ENCODE measurements at places on chromosomes 3 and 15. TPM values are rescaled to one million over a fixed set of nuclear protein-coding genes. Genes with fewer than 3 reads are reported as not detected.

The ITPKA gene
- 1.6 TPM for total RNA-seq

The ADCY5 gene
- total RNA-seq: not detected

The PPP1R14D gene
- total RNA-seq: not detected

The HTR3E gene
- not detected for total RNA-seq

DNA sequence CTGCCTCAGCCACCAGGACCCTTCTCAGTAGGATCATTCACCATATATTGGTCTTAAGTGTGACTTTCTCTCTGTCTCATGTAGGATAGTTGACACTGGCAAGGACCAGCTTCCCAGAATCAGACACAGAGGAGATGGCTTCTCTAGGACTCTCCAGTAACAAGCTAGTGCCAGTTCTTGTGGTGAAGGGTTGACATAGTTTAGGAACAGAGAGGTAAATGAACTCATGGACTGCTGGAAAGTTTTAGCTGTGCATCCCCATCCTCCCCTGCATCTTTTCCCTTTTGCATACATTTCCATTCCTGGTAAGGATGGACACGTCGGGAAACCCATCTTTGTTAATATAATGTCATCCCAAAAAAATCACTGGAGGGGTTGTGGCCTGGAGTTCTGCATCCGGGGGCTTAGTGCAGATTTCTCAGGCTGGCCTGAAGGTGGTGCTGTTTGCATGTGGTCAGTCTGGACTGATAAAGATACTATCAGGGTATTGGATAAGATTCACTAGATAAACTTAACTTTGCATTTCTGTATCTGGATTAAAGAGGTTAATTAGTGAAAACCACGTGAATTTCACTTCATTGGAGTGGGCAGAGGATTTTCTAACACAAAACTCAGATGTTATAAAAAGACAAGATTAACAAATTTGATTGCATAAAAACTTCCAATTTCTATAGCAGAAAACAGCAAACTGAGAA, 110.8 kb downstream of the TBC1D2B start:
- no peak overlapping the region for H3K27ac ChIP-seq
- no peaks in the 10 kb centered on the region for H3K4me1 ChIP-seq
- H3K4me3 ChIP-seq: no peak overlapping the region
- H3K36me3 ChIP-seq: no peaks in the 10 kb centered on the region
- no peaks in the 10 kb centered on the region for H3K27me3 ChIP-seq

- H3K4me3 ChIP-seq: no peak overlapping the region
- peaks cover 4% of the 10 kb centered on the region for H3K4me1 ChIP-seq
- H3K27ac ChIP-seq: no peak overlapping the region
- no peak for DNase-seq
- H3K27me3 ChIP-seq: no peaks in the 10 kb centered on the region
- H3K36me3 ChIP-seq: no peaks in the 10 kb centered on the region
Measured at GRCh38 chr15:85770096-85771041, 24.4 kb downstream of the KLHL25 start.

- no peak for DNase-seq
- peaks cover 24% of the 10 kb centered on the region for H3K4me1 ChIP-seq
- no peaks in the 10 kb centered on the region for H3K27me3 ChIP-seq
- H3K27ac ChIP-seq: no peak overlapping the region
- no peak overlapping the region for H3K4me3 ChIP-seq
Measured at GRCh38 chr3:150577855-150578254, 25.3 kb upstream of the SELENOT start.

- H3K4me3 ChIP-seq: no peak overlapping the region
- H3K27ac ChIP-seq: no peak overlapping the region
- no peaks in the 10 kb centered on the region for H3K4me1 ChIP-seq
Measured at GRCh38 chr3:124227150-124227630, 235.3 kb upstream of the ROPN1 start.

DNA sequence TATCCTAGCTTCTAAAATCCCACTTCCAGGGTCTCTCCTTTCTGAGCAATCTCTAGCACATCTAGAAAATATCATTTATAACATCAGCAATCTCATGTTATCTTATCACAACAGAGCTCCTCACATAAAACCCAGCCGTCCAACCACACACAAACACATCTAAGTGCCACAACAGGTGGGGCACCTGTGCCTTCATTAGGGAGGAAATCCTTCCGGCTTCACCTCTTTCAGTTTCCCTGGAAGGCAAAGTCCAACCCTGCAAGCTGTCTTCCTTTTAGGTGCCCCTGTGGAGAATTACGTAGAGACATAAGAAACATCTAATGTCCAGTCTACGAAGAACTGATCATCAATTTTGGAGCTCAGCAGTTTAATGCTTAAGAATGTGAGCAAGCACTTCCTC, 1.6 kb downstream of the ZDHHC3 start:
- no peak overlapping the region for H3K27ac ChIP-seq
- no peak for DNase-seq
- no peaks in the 10 kb centered on the region for H3K27me3 ChIP-seq

DNA sequence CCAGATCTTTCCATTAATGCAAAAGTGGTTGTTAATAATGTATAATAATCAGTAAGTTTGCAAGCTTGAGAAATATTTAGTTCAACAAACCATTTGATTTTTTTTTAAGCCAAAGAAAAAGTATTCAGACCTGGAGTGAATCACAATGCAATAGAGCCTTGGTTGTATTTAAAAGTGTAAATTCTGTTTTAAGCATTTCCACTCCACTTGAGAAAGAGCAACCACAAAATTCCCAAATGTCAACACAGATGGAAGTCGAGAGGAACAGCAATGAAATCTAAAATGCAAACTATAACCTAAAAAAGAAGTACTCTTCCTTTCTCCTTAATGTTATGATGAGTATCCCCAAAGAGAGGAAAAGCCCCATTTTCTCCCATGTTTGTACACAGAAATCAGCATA, 20.2 kb downstream of the GBE1 start:
- H3K27me3 ChIP-seq: no peaks in the 10 kb centered on the region
- H3K27ac ChIP-seq: no peak overlapping the region
- H3K4me3 ChIP-seq: no peak overlapping the region
- DNase-seq: no peak
- peaks cover 13% of the 10 kb centered on the region for H3K4me1 ChIP-seq
- H3K36me3 ChIP-seq: peaks cover 29% of the 10 kb centered on the region

- no peaks in the 10 kb centered on the region for H3K4me1 ChIP-seq
- no peak for DNase-seq
- H3K36me3 ChIP-seq: no peaks in the 10 kb centered on the region
- H3K4me3 ChIP-seq: no peak overlapping the region
Measured at GRCh38 chr3:155302891-155303290, 9.4 kb upstream of the STRIT1 start.

DNA sequence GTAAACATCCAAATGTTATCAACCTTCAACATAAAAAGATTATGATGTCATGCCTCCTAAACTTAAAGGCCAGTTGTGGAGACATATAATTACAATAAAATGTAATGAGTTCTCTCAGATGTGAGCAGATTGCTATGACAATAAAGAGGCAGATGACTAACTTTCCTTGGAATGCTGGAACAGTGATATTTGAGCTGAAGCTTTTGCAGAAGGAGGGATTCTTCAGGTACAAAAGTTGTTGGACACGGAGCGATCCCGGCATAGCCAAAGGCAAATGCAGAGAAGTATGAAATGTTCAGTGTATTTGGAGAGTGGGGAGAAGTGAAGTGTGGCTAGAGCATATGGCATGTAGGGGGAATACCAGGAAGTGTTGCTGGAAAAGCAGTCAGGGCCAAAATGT, 520.1 kb downstream of the FGF12 start:
- no peaks in the 10 kb centered on the region for H3K36me3 ChIP-seq
- DNase-seq: no peak
- no peak overlapping the region for H3K27ac ChIP-seq
- no peak overlapping the region for H3K4me3 ChIP-seq

DNA sequence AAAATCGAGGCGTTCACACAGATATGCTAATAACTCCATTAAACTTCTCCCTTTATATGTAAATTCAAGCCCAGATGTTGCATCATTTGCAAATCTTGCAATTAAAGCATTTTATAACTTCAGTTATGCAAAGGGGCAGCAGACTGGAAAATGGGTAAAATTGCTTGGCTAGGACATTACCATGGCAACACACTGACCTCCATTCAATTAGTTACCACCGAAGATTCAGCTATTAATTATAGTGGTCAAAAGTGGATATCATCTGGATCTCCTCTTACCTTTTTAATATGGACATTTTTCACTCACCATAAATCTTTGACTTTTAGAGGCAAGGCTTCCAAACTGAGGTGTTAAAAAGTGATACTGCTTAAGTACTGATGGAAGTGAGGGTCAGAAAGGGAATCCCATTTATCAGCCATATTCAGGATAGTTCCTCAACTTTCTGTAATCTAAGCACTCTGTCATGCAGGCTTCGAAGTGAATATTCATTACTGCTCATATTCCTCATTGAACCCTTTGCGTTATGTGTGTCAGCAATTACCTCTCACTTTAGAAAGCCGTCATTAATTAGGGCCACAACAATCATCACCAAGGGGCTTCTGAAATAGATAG, 386.2 kb upstream of the ROBO2 start:
- no peak overlapping the region for H3K4me3 ChIP-seq
- no peaks in the 10 kb centered on the region for H3K4me1 ChIP-seq
- H3K27me3 ChIP-seq: no peaks in the 10 kb centered on the region

DNA sequence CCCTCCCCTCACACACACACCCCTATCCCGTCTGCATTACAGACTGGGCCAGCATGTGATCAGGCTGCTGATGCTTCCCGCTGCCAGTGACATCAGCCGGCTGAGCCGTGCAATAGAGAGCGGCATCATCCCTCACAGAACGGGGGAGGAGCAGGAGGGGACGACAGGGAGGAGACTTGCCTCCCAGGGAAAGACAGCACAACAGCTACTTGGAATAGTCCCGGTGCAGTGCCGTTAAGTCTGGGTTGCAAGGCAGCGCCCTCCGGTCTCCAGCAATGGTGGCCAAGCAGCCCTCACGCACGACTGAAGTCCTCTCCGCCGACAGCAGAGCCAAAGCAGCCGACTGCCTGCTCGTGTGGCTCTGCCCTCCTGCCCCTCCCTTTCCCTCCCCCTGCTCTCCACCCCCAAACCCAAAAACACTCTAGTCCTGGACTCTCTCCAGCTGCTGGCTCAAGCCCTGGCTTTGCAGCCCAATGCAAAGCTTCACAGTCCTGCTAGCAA, 31.5 kb upstream of the RPS17 start:
- H3K27me3 ChIP-seq: peaks cover 6% of the 10 kb centered on the region
- DNase-seq: no peak
- no peak overlapping the region for H3K27ac ChIP-seq
- no peaks in the 10 kb centered on the region for H3K36me3 ChIP-seq
- H3K4me3 ChIP-seq: no peak overlapping the region

DNA sequence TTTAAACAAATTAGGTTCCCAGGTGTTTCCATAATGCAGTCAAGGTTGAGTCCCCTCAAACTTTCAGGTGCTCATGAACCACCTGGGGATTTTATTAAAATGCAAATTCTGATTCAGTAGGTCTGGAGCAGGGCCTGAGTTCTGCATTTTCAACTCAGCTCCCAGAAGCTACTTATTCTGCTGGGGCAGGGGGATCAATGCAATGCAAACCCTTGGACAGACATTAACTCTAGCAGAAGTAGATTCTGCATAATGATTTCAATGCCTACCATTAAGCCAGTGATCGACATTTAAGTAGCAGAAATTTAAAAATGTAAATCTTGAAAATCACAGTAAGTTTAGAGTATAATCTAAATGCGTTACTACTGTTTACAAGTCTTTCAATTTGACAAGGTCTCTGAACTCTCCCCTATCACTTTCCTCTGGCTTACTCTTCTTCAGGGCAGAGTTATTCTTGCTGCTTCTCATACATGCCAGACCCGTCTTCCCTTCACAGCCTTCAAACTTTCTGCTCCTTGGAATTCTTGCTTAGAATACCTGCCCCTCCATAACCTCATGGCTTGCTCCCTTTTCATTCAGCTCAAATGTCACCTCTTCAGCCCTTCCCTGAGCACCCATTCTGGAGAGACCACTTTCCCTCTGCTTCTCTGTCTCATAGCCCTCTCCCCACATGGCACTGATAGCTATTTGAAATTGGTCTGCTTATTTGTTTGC, 19.3 kb upstream of the DPPA4 start:
- H3K27ac ChIP-seq: no peak overlapping the region
- no peak for DNase-seq
- no peaks in the 10 kb centered on the region for H3K36me3 ChIP-seq
- H3K4me1 ChIP-seq: no peaks in the 10 kb centered on the region

Measured in activated naive CD8-positive, alpha-beta T cell treated with anti-CD3 and anti-CD28 coated beads for 36 hours (primary cell).